ENCODE measurements at places on chromosomes 2 and 18. TPM values are rescaled to one million over a fixed set of nuclear protein-coding genes. Genes with fewer than 3 reads are reported as not detected.
A peak's percentile ranks its signal among the peaks of the same experiment; 100 is the strongest.

GRCh38 chr2:165203689-165204559 is at the start of gene SCN3A:
TSS of gene SCN3A (minus strand) at chr2:165204050. CDS start at chr2:165176394, 27,656 bp downstream.
- peak; percentile 20 for DNase-seq

GRCh38 chr2:105802587-105802986 is 57.9 kb downstream of the NCK2 start:
- no peak for DNase-seq

- DNase-seq: no peak
Measured at GRCh38 chr2:218081063-218081462, 12.0 kb downstream of the RUFY4 start.

DNA sequence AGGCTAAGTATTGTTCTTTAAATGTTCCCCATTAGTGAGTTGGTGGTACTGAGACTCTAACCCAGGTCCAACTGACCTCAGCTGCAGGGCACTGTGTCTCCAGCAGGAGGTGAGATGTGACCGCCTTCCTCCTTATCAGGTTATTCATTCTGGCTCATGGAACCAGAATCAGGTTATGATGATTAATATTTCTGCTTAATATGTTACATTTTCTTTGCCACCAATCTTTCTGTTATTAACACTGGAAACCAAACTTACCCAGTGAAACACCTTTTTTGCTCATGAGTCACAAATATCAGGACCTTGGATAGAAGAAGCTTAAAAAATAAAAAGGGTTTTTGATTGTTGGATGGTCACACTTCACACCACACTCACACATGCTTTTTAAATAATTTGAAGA is 85.4 kb downstream of the DPP4 start:
- no peak for DNase-seq

GRCh38 chr18:77105028-77105427 is 27.6 kb downstream of the MBP start:
- no peak for DNase-seq

DNA sequence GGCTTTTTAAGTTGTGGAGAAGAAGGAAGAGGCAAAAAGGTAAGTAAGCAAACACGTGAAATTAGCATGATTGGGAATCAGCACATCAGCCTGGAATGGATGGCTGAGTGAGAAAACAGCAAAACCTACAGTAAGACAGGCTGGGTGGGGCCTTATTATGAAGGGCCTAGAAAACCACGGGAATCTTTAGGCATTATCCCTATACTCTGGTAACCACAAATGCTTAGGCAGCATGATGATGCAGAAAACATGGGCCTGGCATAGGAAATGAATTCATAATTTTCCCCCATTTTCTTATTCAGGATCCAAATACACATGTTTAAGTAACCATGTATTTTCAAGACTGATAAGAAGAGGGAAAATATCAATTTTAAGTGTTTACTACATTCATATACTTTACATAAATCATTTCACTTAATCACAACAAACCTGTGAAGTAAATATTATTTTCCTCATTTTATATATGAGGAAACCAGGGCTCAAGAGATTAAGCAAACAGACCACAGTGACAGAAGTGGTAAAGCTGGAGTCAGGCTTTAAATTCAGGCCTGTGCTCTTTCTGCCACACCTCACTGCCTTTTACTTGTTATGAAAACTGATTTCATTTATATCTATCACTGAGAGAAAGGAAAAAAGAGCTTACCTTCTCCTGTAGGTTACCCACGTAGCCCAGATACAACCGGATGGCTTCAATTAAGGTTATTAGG is 4.0 kb downstream of the TMEM17 start:
- no peak for DNase-seq

GRCh38 chr2:234479465-234479864 is 17.4 kb downstream of the ARL4C start:
- no peak for DNase-seq

- no peak for DNase-seq
Measured at GRCh38 chr2:186675380-186675779, 18.5 kb upstream of the FAM171B start.

GRCh38 chr18:45173799-45174519 is 441.3 kb upstream of the SLC14A2 start:
- DNase-seq: no peak

GRCh38 chr18:5539391-5539790 is 4.4 kb downstream of the EPB41L3 start:
- DNase-seq: no peak

DNA sequence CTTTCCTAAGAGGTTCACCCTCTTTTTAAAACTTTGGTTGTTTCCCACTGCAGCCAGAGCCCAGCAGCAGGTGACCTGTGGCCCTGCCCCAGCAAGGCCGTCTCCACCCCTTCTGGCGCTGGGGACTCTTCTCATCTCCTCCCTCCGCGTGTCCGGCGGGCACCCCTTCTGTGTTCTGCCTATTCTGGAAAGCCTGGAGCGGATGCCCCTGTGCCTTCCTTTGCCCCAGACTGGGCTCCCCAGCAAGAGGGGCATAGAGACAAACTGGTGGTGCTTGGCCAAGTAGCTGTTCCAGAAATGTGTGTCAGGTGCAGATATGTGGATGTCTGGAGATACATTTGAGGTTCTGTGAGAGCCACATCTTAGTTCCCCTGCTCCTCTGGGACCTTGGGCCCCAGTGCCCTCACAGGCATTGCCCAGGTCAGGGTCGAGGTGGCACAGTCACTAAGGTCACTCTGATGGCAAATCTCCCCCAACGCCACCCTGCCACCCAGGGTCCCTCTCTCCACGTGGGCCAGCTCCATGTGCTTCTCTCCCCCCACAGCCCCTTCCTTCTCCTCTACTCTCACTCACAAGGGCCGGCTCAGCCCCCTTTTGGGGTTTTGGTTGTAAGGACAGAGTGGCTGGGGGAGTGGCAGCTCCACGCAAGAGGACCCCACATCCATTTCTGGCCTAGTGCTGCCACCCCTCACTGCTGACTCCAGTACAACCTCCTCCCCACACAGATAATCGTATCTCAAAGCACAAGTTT is 35.5 kb upstream of the TAF1B start:
- DNase-seq: no peak

- no peak for DNase-seq
Measured at GRCh38 chr2:156473445-156473844, 37.3 kb downstream of the GPD2 start.

DNA sequence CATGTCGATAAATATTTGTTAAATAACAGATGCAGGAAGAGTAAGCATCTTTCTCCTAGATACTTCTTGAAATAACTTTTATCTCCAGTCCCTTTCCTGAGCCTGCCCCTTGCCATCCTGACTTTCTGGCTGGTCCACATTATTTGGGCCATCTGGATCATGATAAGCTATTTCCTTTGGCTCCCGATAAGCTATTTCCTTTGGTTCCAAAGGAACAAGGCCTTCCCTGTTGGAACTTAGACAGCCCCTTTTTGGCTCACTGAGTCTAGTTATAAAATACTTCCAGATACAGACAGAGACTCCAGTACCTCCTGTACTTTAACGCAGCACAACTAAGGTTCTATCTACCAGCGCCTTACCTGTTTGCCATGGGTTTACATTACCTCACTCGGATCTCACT is 205.3 kb upstream of the CCDC150 start:
- no peak for DNase-seq

DNA sequence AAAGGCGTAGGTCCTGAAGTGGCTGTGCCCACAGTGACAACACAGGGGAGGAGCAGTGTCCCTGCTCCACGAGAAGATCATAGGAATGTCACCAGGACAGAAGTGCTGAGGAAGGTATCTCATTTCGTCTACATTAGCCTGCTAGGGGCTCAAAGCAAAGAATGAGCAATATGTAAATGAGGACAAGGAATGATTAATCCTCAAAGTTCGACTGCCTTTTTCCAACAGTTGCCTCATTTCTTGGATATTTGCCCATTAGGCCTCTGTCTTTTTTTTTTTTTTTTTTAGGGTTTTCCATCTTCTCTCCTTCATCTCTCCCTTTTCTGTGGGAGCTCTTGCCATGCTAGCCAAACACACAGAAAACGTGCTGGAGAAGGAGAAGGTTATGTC is 105.2 kb upstream of the ARHGAP28 start:
- DNase-seq: no peak

DNA sequence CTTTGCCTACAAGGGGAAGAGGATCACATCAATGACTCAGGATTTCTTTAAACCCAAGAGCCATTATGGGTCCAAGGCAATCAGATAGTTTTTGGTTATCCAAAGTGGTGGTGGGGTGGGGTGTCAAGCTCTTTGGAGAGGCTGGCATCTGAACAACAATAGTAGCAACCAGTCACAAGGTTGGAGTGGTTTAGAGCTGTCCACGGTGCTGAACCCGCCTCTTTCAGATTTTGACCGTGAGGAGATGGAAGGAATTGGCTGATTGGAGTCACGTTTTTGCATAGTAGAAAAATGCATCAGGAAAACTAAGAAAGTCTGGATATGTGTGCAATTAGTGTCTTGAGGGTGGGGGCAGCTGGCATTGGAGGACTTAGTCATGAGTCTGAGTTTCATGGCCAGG is 159.9 kb downstream of the LOXHD1 start:
- peak; percentile 19 for DNase-seq

DNA sequence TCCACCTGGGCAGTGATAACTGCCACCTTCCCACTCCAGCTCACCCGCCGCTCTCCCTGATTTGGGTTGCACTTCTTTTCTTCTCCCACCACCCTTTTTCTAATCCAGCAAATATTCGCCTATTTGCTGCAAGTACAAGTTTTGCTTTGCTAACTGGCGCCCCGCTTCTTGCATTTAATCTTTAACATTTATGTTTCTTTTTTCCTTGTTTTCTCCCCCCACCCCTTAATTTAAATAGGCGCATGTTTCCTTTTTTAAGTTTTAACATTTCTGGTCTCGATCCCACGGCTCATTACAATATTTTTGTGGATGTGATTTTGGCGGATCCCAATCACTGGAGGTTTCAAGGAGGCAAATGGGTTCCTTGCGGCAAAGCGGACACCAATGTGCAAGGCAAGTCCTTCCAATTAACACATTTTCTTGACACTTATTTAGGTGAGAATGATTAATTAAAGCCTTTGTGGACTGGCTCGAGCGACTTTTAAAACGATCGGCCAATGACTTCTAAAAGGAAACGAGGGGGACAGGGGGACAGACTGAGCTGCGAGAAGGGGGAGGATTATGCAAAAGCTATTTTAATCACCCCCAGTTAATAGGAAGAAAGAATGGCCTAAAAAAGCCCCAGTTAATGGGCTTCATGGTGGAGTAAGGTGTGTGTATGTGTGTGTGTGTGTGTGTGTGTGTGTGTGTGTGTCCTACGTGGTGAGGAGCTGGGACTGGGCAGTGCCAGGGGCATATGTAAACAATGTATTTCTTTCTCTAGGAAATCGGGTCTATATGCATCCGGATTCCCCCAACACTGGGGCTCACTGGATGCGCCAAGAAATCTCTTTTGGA is 1.6 kb downstream of the TBR1 start:
- no peak for DNase-seq

DNA sequence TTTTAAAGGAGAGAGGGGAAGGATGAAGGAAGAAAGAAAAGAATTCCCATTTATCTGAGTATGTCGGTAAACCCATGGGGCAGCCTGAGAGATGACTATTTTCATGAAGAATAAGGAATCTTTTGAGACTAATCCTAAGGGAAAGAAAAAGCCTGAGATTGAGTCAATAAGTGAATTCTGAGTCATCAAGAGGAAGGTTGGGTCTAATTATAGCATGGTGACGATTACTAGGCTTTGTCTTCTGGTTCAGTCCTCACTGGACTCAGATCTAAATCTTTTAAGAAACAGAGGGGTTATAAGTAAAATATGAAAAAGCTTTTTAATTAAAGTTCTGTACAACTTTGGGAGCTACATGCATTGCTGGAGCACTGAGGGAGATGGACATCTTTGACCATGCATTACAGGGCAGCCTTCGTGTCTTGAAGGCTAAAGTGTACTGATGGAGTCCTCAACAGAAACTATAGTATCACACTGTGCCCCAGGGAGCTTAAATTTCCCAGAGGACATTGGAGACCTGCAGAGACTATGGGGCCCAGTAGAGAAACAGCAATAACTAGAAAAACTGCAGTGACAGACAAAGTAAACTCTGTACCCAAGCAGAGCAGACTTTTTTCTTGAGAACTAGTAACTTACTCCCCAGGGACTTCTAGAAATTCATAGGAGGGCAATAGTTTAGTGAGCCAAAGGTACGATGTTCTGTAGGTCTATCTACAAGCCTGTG is 260.9 kb downstream of the RAD51AP2 start:
- DNase-seq: no peak

- no peak for DNase-seq
Measured at GRCh38 chr2:152584301-152584700, 133.0 kb downstream of the PRPF40A start.

GRCh38 chr18:2657788-2658458 is 2.4 kb downstream of the SMCHD1 start:
- DNase-seq: no peak

GRCh38 chr2:112793449-112793978 is 9.2 kb upstream of the IL1A start:
- DNase-seq: no peak

GRCh38 chr18:1848716-1849115 is 722.6 kb downstream of the METTL4 start:
- DNase-seq: no peak

- no peak for DNase-seq
Measured at GRCh38 chr2:231046916-231047273, 9.6 kb downstream of the C2orf72 start.

- DNase-seq: no peak
Measured at GRCh38 chr18:78975292-78975691, 4.3 kb upstream of the SALL3 start.

The ANKRD30B gene
- polyA plus RNA-seq: 0.24 TPM

The PLB1 gene
- polyA plus RNA-seq: 1.2 TPM

The TEX51 gene
- polyA plus RNA-seq: not detected

The ATP8B1 gene
- polyA plus RNA-seq: 28.4 TPM

The PAIP2B gene
- 18.0 TPM for polyA plus RNA-seq

The CDH2 gene
- polyA plus RNA-seq: 87.1 TPM

The FABP1 gene
- 19.6 TPM for polyA plus RNA-seq

The DES gene
- 6.8 TPM for polyA plus RNA-seq

The TMEM169 gene
- polyA plus RNA-seq: 16.7 TPM

The HAAO gene
- polyA plus RNA-seq: 39.8 TPM

The POTEI gene
- 0.10 TPM for polyA plus RNA-seq

The PAX8 gene
- polyA plus RNA-seq: 264 TPM

The GKN1 gene
- polyA plus RNA-seq: not detected

The SKA1 gene
- polyA plus RNA-seq: 7.8 TPM

The CDH20 gene
- 4.3 TPM for polyA plus RNA-seq

The FNDC4 gene
- polyA plus RNA-seq: 8.7 TPM

The SNTG2 gene
- 2.1 TPM for polyA plus RNA-seq
